Naive B cell (primary cell): ENCODE measurements at places on chromosomes 1 and 21. TPM values are rescaled to one million over a fixed set of nuclear protein-coding genes. Genes with fewer than 3 reads are reported as not detected.

The UROD gene
- polyA plus RNA-seq = 64.2 TPM

The CSMD2 gene
- polyA plus RNA-seq = not detected

The RAB25 gene
- not detected for polyA plus RNA-seq

The KRTAP21-2 gene
- not detected for polyA plus RNA-seq

The PLA2G2D gene
- 3.8 TPM for polyA plus RNA-seq

The CDCA8 gene
- not detected for polyA plus RNA-seq
